Epithelial cell of proximal tubule (primary cell): ENCODE measurements at places on chromosomes 2 and 18. TPM values are rescaled to one million over a fixed set of nuclear protein-coding genes. Genes with fewer than 3 reads are reported as not detected.

The UGT1A10 gene
- not detected in 2 replicates for total RNA-seq

GRCh38 chr2:14433946-14434495, 198.5 kb upstream of the LRATD1 start:
- no peak for DNase-seq

DNA sequence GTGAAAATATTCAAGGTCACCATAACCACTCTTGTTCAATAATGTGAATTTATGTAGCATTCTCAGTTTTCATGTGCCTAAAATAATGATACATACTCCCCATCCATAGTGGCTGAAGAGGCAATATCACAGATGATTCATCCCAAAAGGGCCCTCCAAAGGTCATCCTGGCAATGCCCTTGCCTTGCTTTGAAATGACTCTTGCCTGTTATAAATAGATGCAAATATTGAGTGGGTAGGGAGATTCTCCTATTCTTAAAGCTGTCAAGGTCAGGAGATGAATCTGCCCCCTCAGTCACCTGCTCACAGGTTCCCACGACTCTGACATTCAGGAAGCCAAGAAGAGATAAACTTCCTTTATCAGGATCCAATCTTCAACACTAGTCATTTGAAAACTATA, 490.5 kb downstream of the TNS1 start:
- no peak for DNase-seq

The SNED1 gene
- total RNA-seq, result 0.22 and 0.29 TPM in 2 replicates

DNA sequence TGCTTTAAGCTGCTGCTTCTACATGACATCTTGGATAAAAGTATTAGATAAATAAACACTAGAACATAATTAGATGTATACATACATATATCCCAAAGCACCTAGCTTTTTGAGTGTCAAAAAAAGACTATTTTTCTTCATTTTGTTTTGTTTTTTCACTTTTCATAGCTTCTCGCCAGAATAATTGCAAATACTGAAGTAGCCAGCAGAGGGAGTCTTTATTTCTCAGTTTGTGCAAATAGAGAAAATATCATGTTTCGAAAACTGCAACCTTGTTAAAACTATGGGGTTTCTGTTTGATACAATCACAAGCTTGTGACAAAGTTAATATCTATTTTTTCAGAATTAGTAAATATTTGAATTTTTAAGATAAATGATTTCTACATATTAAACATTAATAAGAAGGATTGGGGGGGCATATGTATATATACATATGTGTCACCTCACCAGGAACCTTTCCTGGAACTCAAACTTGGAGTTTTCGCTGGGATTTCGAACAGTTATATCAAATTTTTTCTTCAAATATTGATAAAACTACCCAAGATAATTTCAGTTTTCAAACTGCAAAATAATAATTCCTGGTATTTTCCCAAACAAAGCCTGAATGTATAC, 61.0 kb downstream of the GRB14 start:
- no peak for DNase-seq

DNA sequence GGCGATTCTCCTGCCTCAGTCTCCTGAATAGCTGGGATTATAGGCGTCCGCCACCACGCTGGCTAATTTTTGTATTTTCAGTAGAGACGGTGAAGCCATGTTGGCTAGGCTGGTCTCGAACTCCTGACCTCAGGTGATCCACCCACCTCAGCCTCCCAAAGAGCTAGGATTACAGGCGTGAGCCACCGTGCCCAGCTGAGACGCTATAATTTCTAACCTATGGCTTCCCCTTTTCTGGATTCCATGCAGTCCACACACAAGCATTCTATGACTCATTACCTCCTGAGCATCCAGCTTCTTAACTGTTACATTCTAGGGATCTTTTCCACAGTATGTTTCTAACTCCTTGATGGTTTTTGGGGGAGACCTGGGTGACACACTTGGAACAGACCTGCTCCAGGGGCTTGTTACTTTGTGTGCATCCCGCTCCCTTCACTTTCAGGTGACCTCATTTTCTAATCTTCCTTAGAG, 11.8 kb upstream of the KCMF1 start:
- DNase-seq, result peak; percentile 73

GRCh38 chr18:50729986-50730385, 89.8 kb downstream of the MRO start:
- no peak for DNase-seq

DNA sequence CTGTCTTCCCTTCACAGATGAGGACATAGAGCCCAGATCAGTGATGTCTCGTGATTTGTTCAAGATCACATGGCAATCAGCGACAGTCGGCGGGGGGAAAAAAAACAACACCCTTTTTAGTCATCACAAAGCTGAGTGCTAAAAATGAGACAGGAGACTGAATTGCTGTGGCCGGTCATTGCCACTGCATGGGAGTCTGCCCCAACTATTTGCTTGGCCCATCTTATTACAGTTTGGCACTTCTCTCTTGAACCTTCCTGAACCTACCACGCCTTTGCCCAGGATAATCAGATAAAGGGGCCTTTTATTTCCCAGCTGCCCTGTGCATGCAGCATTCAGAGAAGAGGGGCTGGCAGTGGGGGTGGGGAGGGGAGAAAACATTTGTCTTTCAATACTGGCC, 42.7 kb downstream of the SETBP1 start:
- DNase-seq, result no peak

DNA sequence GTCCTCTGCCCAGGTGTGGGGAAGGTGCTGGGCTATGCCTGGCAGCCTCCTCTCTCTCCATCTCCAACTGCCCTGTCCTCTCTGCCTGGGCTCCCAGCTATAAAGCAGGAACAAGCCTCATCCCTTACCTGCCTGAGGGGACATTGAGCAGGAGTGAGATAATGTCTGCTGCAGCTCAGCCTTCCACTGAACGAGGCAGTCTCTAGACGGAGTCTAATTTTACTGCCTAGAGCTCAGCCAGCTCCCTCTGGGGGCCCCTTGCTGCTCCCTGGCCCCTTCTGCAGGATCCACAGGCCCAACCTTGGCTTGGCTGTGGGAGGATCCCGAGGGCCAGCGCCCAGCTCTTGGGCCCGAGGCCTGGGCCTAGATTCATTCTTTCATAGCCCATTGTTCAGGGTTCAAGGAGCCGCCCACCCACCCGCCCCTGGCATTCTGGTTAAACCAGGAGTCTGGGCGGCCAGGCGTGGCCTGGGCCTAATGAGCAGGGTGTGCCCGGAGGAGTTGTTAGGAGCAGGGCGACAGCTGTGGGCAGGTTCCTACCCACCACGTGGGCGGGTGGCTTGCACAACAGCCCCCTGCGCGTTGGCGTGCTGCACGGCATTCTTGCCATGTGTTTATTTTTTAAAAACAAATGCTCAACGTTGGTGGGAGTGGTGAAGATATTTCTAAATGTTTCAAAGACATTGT, 44.6 kb downstream of the FOSL2 start:
- DNase-seq, result no peak

DNA sequence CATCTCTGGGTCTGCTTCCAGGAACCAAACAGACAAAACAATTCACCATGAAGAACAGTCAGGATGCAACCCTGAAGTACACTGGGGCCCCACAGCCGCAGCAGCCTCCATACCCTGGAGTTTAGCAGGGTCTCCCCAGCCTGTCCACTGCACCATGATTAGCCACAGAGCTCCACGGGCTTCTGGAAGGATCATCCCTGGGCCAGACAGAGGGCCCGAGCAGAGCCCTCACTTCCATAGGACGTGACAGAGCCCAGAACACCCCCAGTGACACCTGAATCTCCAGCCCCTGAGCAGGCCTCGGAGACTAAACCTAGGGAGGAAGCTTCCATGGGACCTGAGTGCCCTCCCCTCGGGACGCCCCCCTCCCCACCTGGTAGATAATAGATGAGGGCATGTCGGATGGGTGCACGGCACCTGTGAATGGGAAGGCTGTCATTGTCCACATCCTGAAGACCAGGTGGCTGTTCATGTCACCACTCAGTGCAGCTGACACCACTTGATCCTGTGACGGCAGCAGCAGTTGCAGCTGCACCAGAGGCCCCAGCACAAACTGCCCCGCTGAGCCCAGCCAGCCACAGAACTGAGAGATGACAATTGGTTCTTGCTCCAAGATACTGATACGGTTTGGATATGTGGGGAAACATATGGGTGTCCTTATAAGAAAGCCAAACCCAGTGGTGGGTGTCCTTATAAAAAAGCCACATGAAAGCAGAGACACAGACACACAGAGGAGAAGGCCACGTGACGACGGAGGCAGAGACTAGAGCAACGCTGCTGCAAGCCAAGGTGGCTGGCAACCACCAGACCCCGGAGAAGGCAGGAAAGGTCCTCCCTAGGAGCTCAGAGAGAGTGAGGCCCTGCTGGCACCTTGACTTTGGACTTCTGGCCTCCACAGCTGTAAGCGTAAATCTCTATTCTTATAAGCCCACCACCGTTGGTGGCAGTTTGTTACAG, 23.2 kb downstream of the KIF1A start:
- DNase-seq, result no peak

The SERPINB2 gene
- total RNA-seq, result 1.6 and 1.9 TPM in 2 replicates

DNA sequence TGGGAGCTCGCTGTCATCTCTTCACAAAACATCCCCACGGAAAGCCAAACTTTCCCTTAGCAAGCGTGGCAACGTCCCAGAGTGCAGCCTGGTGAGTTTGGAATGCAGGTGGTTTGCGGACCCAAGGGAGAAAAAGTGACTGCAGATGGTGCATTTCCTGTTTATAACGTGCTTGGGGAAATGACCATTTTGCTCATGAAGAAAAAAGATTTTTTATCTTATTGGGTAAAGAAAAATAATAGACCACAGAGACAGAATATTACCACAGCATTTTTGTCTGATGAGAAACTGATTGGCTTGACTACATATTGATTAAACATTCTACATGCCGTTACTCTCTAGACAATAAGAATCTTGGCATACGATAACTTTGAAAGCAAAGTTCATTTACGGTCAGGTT, 136.5 kb downstream of the COPS8 start:
- no peak for DNase-seq
